Adipocyte (in vitro differentiated cells): ENCODE measurements at places on chromosomes 2 and 18.
A peak's percentile ranks its signal among the peaks of the same experiment; 100 is the strongest.

- no peak for DNase-seq
These were observed 249.1 kb downstream of the FAM210A start for GRCh38 chr18:13477147-13477683.

GRCh38 chr18:340044-340443 lies 72.2 kb upstream of the THOC1 start:
- no peak for DNase-seq

DNA sequence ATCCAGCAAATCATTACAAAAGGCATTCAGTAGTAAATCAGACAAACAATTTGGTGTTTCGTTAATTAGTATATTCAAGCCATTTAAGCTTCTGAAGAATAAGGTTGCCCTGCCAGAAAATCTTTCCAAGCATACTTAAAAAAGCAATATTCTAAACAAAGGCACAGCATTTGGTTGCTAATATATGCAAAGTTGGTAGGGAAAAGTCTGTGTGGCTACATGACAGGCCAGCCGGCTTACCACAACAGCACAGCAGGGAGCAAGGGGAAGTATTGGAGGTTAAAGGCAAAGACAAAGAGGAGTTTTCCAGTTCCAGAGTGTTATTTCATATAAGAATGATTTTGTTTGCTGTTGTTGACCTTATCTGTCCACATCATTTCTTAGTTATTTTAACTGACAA lies 282.3 kb downstream of the MBD5 start:
- DNase-seq, result no peak

DNA sequence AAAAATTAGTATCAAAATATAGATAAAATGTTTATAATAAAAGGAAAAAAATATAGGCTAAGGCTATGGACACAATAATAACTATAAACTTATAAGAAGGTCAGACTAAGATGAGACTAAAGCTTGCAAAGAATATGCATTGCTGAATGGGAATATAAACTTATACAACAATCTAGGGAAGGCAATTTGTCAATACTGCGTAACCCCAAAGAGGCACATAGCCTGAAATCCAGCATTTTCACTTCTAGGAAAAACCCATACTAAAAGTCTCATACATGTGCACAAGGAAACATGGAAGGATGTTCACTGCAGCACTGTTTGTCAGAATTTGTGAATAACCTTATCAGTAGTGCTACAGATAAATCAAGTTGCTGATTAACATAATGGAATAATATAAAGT lies 45.5 kb downstream of the FANCL start:
- peak; percentile 76 for DNase-seq

DNA sequence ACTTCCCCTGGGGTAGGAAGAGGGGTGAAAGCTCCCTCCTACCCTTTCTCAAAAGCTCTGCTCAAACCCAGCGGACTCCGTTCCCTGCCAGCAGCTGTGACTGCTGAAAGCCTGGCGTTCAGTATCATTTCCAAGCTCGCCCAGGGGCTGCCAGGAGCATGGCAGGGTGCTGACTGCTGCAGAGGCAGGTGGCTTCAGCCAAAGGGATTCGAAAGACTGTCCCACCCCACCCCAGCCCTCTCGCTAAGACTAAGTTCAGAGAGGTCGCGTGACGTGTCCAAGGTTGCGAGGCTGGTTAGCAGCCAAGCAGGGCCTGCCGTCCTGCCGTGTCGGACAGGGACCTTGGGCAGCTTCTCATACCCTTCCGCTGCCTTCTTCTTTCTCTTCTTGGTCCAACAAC lies 72.3 kb upstream of the RAB12 start:
- no peak for DNase-seq

GRCh38 chr2:229445019-229445418 lies 173.9 kb upstream of the PID1 start:
- DNase-seq, result peak; percentile 92

DNA sequence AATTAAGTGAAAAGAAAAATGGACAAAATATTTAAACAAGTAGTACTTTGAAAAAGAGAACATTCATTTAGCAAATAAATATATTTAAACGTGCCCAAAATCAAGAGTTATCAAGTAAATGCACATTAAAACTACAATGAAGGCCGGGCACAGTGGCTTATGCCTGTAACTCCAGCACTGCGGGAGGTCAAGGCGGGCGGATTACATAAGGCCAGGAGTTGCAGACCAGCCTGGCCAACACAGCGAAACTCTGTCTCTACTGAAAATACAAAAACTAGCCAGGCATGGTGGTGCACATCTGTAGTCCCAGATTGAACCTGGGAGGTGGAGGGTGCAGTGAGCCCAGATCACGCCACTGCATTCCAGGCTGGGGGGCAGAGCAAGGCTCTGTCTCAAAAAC lies 9.8 kb downstream of the STAM2 start:
- DNase-seq, result no peak

DNA sequence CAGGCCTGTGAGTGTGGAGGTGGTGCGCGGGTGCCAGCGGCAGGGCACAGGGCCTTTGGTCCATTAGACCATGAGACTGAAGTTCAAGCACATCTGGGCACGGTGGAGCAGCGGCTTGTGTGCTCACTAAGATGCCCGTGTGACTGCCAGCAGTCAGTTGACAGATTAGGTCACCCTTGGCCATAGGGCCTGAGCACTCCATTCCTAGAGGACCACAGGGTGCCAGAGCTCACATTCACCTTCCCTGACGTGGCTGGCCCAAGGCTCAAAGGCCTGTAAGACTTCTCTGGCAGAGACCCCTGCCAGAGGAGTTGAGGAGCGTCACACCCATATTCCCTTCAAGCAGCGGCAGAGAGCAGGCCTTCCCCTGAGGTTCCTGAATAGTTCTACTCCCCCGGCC lies 650 bp downstream of the LHCGR start:
- no peak for DNase-seq

GRCh38 chr18:32803568-32803967 lies 30.7 kb upstream of the KLHL14 start:
- DNase-seq, result no peak

GRCh38 chr2:43984533-43984932 lies 11.3 kb downstream of the LRPPRC start:
- no peak for DNase-seq

DNA sequence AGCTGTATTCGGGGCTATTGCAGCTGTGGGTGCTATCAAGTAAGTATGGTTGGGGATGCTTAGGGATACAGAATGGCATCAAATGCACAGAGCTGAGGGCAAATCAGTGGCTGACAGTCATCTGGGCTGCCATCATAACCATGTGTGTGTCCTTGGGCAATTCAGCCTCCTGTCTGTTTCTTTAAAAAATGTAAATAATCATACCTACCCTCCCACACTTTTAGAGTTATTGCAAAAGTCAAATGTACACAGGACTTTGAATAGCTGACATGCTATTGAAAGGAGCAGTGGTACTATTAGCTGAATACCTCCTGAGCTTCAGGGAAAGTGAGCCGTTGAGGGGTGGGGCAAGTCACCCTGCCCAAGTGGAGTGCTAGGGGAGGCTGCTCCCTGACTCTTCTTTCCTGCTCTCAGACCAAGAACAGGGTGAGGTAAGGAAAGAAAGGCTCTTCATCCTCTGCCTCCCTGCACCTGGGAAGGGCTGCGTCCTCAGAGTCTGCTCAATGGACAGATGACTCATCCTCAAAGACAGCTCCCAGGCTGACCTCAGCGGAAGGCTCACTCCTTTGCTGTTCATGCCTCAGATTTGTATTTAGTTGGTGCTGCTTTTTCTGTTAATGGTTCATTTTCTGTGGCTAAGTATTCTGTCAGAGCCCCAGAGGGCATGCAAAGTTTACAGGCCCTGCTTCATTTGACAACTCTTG lies 54.9 kb upstream of the BZW1 start:
- DNase-seq, result peak; percentile 73

- DNase-seq, result no peak
These were observed 66.6 kb downstream of the EFEMP1 start for GRCh38 chr2:55856936-55857335.

DNA sequence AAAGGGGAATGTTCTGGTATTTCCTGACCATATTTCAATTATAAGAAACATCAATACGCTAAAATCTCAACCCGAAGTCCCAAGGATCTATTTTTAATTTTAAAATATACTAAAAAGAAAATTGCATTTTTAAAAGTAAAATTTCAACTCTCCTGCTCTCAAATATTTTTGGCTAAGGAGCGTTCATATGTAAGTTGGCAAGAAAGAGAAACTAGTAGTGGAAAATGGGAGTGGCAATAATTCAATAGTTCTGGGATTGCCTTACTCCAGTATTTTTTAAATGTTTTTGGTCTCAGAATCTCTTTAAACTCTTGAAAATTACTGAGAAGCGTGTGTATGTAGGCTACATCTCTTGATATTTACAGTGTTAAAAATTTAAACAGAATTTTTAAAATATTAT lies 72.7 kb downstream of the ACVR1 start:
- no peak for DNase-seq

GRCh38 chr2:231315896-231316295 lies 79.6 kb upstream of the B3GNT7 start:
- DNase-seq, result no peak

- DNase-seq, result peak; percentile 41
These were observed 165.0 kb downstream of the PLCL1 start for GRCh38 chr2:197969391-197969893.

DNA sequence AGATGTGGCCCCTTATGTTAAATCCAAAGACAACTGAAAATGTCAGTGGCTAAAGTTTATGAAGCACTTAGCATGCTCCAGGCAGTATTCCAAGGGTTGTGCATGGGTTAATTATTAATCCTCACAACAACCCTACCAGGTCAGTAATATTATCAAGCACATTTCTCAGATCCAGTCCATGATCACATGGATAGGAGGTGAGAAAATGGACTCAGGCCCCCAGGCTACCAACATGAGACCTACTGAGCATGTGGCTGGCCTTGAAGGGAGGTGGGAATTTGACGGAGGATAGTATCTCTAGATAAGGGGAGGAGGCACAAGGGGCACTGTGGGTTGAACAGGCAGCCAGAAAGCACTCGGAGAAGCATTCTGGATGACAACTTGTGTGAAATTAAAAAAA lies 412.0 kb downstream of the MEIS1 start:
- DNase-seq, result no peak

DNA sequence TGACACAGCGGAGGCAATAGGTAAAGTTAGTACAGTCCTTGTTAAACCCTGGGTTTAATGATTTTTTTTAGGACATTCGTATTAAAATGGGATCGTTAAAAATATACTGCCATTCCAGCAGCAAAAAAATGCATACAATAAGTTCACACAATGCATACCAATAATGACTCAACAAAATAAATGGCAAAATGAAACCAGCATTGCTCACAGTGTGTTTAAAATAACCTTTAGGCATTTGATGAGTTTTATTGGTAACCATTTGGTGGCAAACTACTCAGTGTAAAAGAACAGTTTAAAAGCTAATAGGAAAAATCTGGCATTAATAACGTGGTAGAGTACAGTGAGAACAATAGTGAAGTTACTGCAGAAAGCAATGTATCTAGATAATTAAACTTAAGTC lies 539.0 kb upstream of the PIK3C3 start:
- DNase-seq, result no peak

DNA sequence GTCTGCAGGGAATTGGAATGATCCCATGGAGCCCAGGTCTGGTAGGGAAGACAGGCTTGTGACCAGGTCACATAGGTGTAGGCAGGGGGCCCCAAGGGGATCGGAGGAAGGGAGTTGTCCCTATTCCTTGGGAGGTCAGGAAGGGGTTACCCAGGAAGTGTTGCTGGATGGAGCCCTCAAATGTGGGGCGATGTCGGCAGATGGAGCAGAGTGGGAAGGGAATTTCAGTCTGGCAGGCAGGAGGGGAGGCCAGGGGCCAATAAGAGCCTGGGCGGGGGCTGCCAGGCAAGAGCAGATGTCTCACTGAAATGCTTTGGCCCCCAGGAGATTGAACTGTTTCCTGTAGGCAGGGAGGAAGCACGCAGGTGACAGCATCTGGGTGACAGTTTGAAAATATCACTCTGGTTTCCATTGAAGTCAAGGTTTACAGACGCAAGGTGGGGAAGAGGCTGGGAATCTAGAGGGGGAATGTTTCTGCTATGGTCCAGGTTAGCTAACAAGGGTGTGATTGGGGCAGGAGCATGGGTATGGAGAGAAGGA lies 81.5 kb upstream of the SMAD2 start:
- DNase-seq, result no peak

DNA sequence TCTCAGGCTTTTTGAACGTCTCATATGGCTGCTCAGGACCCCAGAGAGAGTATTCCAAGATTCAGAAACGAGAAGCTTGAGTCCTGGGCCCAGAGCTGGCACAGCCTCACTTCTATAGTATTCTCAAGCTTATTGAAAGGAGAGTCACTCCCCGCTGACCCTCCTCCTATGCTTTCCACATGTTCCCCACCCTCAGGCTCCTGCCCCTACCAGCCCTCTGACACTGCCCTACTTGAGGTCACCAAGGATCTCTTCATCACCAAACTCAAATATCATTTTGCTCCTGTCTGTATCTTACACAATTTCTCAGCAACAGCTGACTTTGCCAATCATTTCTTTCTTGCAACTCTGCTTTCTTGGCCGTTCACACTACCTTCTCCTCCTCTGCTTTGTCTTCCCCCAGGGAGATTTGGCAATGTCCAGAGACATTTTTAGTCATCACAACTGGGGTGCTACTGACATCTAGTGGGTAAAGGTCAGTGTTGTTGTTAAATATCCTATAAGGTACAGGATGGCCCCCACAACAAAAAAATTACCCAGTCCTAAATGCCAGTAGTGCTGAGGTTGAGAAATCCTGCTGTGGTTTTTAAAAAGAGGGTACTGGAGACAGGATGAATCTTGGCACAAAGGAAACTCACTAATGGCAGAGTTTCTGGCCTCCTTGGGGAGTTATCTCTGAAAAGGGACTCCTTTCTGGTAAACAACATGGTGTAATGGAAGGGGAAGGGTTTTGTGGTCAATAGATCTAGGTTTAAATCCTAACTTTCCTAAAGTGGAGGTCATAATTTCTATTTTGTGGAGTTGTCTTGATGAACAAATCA lies 26.9 kb upstream of the INSIG2 start:
- peak; percentile 66 for DNase-seq

- no peak for DNase-seq
These were observed 220.7 kb downstream of the NYAP2 start for GRCh38 chr2:225620227-225620626.

DNA sequence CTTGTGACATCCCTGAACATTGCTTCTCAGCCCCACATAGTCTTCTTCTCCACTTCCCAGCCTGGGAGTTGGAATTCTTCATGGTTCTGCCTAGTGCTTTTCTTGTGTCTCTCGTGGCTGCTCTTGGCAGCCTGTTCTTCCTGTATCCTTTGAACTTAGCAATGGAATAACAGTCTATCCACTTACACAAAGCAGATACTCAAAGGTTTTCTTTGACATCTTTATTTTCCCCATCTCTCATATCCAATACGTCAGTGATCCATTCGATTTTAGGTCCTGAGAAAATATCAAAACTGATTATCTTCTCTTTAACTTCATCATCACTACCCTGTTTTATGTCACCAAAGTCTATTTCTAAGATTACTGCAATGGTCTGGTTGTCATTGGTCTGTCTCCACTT lies 1091.2 kb upstream of the PIK3C3 start:
- no peak for DNase-seq
